Stimulated activated CD4-positive, alpha-beta T cell treated with anti-CD3 and anti-CD28 coated beads, Interleukin-1b, Interleukin-23, amount 100 ng/mL, for 1 hour (primary cell): ENCODE measurements at places on chromosomes 1 and 21.

GRCh38 chr1:114081437-114082303 lies 72.0 kb downstream of the SYT6 start:
- DNase-seq = no peak

- DNase-seq = no peak
These were observed 76.1 kb upstream of the HOOK1 start for GRCh38 chr1:59738591-59739015.

DNA sequence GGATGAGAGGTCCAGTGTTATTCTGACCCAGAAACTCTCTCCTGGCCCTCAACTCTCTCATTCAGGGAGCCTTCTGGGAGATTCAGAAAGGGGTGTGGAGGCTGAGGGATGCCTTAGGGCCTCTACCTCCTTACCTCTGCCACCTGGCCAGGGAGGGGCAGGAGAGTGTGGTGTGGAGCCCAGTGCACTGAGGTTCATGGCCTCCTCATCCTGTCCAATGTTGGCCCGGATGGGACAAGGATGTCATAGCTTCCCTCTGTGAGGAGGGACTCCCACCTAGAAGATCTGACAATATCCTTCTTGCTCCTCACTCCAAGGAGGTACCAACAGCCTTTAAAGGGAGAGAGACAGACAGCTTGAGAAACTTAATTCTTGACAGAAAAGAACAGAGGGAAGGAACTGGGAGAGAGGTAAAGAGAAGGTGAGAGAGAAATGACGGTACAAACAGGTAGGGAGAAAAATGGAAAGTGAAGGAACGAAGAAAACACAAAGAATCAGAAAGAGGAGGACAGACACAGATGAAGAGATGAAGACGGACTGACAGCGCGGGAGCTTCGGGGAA lies 779 bp downstream of the BEND5 start:
- no peak for DNase-seq

GRCh38 chr1:173717238-173717637 lies 2.5 kb downstream of the KLHL20 start:
- DNase-seq = no peak

DNA sequence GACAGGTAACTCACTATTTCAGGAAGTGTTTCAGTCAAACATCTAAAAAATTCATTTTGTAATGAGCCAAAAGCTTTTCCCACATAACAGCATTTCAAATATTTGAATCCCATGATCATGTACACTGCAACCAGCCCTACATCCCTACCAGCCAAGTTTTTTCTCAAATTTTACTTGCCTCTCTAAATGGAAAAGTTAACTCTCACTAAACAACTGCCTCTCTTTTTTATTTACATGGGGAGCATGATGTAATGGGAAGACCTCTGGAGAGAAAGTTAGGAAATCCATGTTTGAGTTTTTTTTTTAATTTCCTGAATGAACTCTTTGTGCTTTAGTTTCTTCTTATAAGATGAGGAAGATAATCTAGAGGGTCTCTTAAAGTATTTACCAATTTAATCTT lies 70.5 kb downstream of the TTLL7 start:
- no peak for DNase-seq

- DNase-seq = no peak
These were observed 16.3 kb downstream of the RNF19B start for GRCh38 chr1:32948390-32948722.
